CD4-positive, alpha-beta T cell (primary cell): ENCODE measurements at places on chromosomes 12 and 14. TPM values are rescaled to one million over a fixed set of nuclear protein-coding genes. Genes with fewer than 3 reads are reported as not detected.

GPR137C gene
- total RNA-seq = 0.08 TPM

OTOGL gene
- total RNA-seq = not detected

PLEKHG7 gene
- not detected for total RNA-seq

ADAM21 gene
- not detected for total RNA-seq

EML5 gene
- total RNA-seq = 3.1 TPM

GPRC5A gene
- total RNA-seq = 0.47 TPM

ARHGAP9 gene
- 370 TPM for total RNA-seq

SIRT4 gene
- not detected for total RNA-seq

ENDOU gene
- total RNA-seq = not detected

FSCB gene
- total RNA-seq = not detected

KRT3 gene
- not detected for total RNA-seq

MYF5 gene
- total RNA-seq = not detected

DNA sequence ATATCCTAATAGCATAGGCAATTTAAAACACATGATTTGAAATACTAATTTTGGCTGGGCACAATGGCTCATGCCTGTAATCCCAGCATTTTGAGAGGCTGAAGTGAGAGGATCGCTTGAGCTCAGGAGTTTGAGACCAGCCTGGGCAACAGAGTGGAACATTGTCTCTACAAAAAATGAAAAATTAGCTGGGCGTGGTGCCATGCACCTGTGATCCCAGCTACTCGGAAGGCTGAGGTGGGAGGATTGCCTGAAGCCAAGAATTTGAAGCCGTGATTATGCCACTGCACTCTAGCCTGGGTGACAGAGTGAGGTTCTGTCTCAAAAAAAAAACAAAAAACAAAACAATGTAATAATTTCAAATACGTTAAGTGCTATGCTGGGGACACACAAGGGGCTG lies 83.3 kb downstream of the SSPN start:
- no peak overlapping the region for H3K4me3 ChIP-seq
- no peak for DNase-seq
- no peak overlapping the region for H3K27ac ChIP-seq
- no peaks in the 10 kb centered on the region for H3K36me3 ChIP-seq
- H3K27me3 ChIP-seq = no peaks in the 10 kb centered on the region

DNA sequence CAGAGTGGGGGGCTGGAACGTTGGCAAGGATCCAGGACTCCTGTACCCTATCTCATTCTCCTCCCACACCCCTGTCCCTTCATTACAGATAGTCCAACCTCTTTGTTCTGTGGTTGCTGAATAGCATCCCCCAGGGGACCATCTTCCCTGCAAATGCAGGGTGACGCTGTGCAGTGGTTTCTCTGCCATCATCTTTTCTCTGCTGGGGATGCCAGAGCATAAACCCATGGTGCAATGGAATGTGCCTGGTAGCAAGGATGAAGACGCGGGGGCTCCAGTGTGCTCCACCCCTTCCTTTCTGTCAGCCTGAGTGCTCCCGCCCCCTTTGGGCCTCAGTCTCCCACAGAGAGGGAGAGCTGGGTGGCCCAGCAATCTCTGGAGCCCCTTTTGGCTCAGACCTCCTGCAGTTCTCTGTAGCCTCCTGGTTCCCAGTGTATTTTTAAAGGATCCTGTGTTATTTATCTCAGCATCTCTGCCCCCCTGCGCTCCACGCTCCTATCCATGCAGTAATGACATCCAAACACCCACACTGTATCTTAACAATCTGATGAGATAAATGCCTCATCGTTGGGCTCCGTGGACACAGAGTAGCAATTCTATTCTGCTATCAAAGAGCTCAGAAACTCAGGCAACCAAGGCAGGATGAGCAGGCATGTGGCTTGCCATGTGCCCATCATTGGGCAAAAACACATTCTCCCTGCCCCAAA lies 212.8 kb downstream of the CACNA1C start:
- DNase-seq = no peak
- no peaks in the 10 kb centered on the region for H3K27me3 ChIP-seq
- no peak overlapping the region for H3K27ac ChIP-seq
- H3K4me3 ChIP-seq = no peak overlapping the region

GRCh38 chr12:27549236-27549800 lies 25.3 kb downstream of the PPFIBP1 start:
- H3K27me3 ChIP-seq = no peaks in the 10 kb centered on the region
- no peak for DNase-seq
- no peaks in the 10 kb centered on the region for H3K36me3 ChIP-seq
- H3K4me3 ChIP-seq = no peak overlapping the region

- H3K4me1 ChIP-seq = peaks cover 9% of the 10 kb centered on the region
- H3K36me3 ChIP-seq = peaks cover 28% of the 10 kb centered on the region
- H3K27me3 ChIP-seq = no peaks in the 10 kb centered on the region
These were observed 4.0 kb upstream of the SYCP3 start for GRCh38 chr12:101743242-101743641.

DNA sequence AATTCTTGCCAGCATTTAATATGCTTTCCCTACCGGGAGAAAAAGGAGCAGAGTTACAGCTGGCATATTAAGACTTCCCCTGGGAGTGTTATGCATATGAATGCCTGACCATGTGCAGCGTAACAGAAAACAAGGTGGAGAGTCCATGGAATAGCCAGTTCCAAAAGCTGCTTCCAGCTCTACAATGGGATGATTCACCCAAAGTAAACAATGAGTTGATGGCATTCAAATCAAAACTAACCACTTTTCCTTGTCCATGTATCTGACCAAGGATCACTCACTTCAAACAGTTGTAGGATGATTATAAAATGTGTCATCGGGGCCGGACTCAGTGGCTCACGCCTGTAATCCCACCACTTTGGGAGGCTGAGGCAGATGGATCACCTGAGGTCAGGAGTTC lies 48.1 kb upstream of the BICDL1 start:
- DNase-seq = no peak
- H3K27me3 ChIP-seq = no peaks in the 10 kb centered on the region
- peaks cover 3% of the 10 kb centered on the region for H3K4me1 ChIP-seq
- H3K27ac ChIP-seq = no peak overlapping the region
- H3K36me3 ChIP-seq = no peaks in the 10 kb centered on the region
- H3K4me3 ChIP-seq = no peak overlapping the region

GRCh38 chr14:36313898-36314297 lies 6.5 kb downstream of the MBIP start:
- DNase-seq = no peak
- no peaks in the 10 kb centered on the region for H3K4me1 ChIP-seq
- H3K27me3 ChIP-seq = no peaks in the 10 kb centered on the region
- no peak overlapping the region for H3K27ac ChIP-seq
- peaks cover 42% of the 10 kb centered on the region for H3K36me3 ChIP-seq

GRCh38 chr14:87483271-87484260 lies 509.4 kb downstream of the GALC start:
- no peak overlapping the region for H3K27ac ChIP-seq
- H3K4me3 ChIP-seq = no peak overlapping the region
- no peaks in the 10 kb centered on the region for H3K4me1 ChIP-seq
- DNase-seq = no peak

DNA sequence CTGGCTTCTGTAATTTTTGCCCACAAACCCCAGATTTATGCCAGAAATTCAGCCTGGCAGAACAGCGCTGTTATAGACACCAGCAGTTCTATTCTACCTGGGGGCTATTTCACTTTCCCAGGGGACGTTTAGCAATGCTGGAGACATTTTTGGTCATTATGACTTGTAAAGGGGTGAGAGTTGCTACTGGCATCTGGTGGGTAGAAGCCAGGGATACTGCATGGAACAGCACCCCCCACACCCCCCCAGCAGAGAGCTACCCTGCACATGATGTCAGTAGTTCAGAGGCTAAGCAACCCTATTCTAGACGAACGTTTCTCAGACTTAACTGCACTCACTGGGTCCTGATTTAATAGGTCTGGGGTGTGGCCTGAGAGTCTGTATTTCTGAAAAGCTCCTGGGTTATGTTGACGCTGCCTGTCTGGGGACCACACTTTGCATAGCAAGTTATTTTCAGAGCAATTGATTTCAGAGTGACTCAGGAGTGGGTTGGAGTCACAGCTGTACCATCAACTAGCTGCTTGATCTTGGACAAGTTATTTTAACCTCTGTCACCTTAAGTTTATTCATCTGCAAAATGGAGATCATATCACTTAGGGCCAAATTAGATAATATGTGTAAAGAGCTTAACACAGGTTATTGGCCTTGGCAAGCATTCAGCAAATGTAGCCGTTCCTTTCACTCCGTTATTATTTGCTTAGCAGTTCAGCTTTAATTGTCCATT lies 48.5 kb downstream of the CHST11 start:
- H3K27ac ChIP-seq = no peak overlapping the region
- H3K4me3 ChIP-seq = no peak overlapping the region
- H3K36me3 ChIP-seq = peaks cover 6% of the 10 kb centered on the region

- no peak overlapping the region for H3K4me3 ChIP-seq
- no peaks in the 10 kb centered on the region for H3K4me1 ChIP-seq
- H3K27ac ChIP-seq = no peak overlapping the region
- no peaks in the 10 kb centered on the region for H3K36me3 ChIP-seq
These were observed 322.2 kb upstream of the DIO3 start for GRCh38 chr14:101239065-101239464.

GRCh38 chr14:103943673-103944072 lies 1.3 kb upstream of the RD3L start:
- no peaks in the 10 kb centered on the region for H3K36me3 ChIP-seq
- H3K4me3 ChIP-seq = no peak overlapping the region
- peaks cover 24% of the 10 kb centered on the region for H3K27me3 ChIP-seq
- no peak overlapping the region for H3K27ac ChIP-seq
- DNase-seq = no peak

DNA sequence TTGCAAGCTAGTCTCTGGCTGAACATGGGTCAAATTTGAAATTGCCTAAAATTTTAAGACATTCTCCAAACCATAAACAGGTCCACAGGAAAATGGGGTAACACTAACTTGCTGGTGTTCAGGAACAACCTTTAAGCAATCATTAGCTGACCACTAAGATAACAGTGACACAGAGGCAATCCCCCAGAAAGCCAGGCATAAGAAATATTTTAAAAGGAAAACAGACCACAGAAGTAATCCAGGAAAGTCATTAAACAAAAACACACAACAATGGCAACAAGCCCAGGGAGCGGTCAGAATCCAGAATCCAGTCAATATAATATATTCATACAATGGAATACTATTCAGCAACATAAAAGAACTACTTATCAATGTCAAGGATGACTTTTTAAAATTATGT lies 59.1 kb downstream of the LRP6 start:
- H3K27me3 ChIP-seq = no peaks in the 10 kb centered on the region
- no peaks in the 10 kb centered on the region for H3K36me3 ChIP-seq
- peaks cover 4% of the 10 kb centered on the region for H3K4me1 ChIP-seq
- no peak overlapping the region for H3K4me3 ChIP-seq

DNA sequence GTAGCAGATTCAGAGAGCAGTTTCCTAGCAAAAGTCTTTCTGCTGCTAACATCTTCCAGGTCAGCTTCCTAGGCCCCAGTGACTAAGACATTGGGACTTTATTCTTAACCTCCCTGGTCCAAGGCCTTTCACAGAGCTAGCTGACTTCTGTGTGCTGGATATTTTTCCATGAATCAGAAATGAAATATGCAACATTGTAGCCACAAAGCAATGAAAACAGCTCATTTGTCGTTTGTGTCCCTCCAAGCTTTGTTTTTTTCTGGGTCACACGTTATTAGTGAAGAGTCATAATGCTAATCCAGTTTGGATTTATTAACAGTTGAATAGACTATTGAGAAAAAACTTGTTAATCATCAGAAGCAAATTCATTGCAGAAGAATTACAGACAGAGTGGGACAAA lies 82.4 kb downstream of the ARF6 start:
- H3K27ac ChIP-seq = no peak overlapping the region
- H3K36me3 ChIP-seq = no peaks in the 10 kb centered on the region
- H3K4me1 ChIP-seq = peaks cover 95% of the 10 kb centered on the region

DNA sequence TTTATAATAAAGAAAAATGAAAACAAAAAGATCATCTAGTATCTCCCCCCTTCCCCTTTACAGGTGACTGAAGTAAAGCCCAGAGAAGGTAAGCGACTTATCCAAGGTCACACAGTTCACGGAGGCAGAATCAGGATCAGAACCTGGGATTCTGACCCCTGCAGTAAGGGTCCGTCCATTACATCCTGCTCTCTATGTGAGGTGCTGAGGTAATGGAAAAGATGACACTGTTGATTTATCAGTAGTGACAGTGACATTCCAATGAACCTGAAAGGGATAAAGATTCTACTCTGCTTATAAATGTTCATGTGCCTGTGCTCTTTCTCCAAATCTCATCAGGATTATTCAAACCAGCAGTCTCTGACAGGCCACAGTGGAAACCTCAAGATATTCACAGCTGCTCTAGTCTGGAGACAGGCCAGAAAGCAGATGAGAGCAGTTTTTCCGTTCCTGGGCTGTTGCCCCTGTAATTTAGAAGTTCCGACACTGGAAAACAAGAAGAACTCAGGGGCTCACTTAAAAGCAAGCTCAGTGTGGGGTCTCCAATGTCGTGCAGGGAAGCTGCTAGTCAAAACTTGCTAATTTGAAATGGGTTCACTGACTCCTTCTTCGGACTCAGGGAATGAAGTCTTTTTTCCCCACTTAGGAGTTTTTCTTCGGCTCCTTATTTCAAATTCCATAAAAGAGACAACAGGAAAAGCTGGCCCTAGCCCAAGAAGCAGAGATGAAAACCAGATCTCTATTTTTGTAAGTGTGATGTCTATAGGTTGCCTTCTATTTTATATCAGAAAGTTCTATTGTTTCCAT lies 131.8 kb upstream of the EEA1 start:
- no peak overlapping the region for H3K27ac ChIP-seq
- no peaks in the 10 kb centered on the region for H3K36me3 ChIP-seq
- no peak for DNase-seq
- no peaks in the 10 kb centered on the region for H3K4me1 ChIP-seq
- no peak overlapping the region for H3K4me3 ChIP-seq
- no peaks in the 10 kb centered on the region for H3K27me3 ChIP-seq

GRCh38 chr14:24036169-24036962 lies 15.4 kb upstream of the CARMIL3 start:
- H3K27me3 ChIP-seq = no peaks in the 10 kb centered on the region
- no peaks in the 10 kb centered on the region for H3K36me3 ChIP-seq
- DNase-seq = peak; percentile 65
- peaks cover 7% of the 10 kb centered on the region for H3K4me1 ChIP-seq
- H3K27ac ChIP-seq = peak overlapping the region; percentile 23

DNA sequence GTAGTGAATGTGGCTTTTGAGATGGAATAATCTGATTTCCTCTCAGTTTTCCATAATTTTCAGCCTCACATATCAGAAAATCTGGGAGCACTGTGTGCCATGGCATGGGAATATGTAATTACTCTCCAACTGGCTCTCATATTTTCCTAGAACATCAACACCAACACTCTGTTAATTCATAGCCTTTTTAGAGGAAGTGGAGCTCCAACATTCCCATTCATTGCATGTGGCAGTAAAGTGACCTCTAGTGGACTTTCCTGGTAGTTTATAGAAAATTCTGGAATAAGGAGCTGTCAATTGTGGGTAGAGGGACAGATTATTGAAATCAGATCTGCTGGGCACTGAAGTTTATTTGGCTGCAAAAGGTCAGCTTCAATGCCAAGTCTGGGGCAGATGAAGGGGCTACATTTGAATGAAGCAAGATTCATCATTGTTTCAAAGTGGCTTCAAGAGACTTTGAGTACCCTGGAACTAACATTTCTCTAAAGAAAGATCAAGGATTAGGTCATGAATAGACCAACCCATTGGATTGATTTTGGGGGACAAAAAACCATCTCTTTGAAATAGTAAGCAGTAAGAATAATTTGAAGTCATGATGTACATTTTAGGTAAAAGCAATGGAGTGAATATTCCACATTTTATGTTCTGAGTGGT lies 23.6 kb upstream of the USP44 start:
- H3K36me3 ChIP-seq = no peaks in the 10 kb centered on the region
- H3K27ac ChIP-seq = no peak overlapping the region
- peaks cover 3% of the 10 kb centered on the region for H3K4me1 ChIP-seq
- DNase-seq = no peak
- H3K4me3 ChIP-seq = no peak overlapping the region
- peaks cover 4% of the 10 kb centered on the region for H3K27me3 ChIP-seq
